ENCODE measurements at places on chromosomes 4 and X.

DNA sequence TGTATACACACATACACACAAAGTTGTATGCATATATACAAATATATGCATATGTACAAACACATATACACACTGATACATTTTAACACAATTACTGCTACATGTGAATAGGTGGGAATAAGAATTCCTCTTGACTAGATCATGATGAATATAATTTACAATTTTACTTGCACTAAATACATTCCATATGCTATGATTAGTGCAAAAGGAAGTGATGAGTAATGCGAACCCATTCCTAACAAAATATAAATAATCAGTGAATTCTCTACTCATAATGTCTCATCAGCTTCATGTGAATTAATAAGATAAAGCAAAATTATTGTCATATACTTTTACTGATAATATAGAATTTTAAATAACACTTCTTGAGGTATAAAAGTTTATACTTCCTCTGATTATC lies 1077.3 kb upstream of the PCDH10 start:
- no peak for DNase-seq

DNA sequence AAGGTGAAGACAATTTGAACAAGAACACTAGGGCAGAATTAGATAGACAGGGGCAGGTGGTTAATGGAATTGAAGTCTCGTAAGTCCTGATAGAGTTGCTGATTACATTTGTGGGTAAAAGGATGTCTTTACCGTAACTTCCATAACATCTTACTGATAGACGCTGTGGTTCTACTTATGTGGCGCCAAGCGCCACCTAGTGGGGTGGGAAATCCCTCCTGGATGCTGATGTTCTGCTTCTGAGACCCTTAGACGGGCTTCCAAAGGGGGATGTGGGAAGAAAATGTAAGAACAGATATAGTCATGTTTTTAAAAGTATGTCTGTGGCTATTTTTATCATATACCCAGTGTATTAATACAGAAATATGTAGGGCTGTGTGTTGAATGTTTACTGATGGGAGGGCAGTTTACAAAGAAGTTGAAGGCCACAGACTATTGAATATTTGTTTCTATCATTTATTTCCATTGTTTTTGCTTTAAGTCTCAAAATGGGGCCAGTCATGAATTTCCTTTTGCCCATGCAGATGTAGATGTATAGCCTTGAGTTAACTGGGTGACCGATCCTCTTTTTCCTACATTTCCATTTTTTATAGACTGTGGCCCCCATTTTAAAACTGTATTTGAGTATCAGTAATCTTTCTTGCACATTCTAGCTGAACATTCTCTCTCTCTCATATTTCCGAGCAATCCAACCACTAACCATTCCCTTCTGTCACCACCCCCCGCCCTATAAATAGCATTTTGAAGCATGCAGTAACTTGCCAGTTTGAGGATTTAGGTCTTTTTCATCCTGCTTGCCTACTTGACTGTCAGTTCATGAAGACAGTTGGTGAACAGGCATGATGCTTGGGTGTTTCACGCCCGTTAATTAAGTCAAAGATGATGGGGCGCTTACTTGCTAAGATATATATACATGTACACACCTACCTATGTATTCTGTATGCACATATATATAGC lies 12.1 kb upstream of the TLR8 start:
- no peak for DNase-seq

DNA sequence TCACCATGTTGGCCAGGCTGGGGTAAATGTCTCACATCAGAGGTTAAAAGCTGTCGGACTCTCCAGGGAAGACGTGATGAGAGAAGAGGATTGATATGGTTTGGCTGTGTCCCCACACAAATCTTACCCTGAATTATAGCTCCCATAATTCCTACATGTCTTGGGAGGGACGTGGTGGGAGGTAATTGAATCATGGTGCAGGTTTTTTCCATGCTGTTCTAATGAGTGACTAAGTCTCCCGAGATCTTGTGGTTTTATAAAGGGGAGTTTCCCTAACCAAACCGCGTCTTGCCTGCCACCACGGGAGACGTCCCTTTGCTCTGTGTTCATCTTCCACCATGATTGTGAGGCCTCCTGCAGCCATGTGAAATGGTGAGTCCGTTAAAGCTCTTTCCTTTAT lies 64.4 kb downstream of the ASMT start:
- DNase-seq: no peak

GRCh38 chr4:150119492-150119891 lies 41.2 kb downstream of the DCLK2 start:
- no peak for DNase-seq

DNA sequence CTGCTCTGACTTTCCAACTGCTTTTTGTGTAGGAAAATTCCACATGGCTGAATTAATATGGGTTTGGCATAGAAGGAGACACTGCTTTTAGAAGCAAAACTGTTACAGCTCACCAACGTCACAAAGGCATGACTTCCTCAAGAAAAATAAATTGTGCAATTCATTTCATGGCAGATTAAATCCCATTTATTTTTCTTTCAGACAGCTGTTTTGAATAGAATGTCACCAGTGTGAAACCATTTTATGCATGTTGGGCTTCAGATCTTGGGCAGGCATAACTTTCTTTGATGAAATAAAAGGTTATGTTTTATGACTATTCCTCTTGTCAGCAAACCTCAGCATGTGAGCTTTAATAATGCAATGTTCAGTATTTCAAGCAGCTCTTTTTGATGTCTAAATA lies 542.8 kb downstream of the GALNTL6 start:
- no peak for DNase-seq

DNA sequence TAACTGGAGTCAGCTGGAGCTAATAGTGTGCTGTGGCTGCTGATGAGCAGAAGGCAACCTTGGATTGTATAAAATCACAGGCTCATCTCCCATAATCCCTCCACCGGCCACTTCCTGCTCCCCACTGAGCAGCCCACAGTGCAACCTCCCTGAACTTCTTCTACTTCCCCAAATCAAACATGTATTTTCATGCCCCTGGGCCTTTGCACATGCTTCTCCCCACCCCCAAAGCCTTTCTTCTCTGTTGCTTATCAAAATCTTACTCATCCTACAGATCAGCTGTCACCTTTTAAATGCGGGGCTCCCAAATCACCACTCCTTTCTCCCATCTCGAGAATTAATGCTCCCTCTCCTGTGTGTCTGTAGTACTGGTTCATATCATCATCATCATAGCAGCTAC lies 35.8 kb downstream of the RHOH start:
- no peak for DNase-seq

DNA sequence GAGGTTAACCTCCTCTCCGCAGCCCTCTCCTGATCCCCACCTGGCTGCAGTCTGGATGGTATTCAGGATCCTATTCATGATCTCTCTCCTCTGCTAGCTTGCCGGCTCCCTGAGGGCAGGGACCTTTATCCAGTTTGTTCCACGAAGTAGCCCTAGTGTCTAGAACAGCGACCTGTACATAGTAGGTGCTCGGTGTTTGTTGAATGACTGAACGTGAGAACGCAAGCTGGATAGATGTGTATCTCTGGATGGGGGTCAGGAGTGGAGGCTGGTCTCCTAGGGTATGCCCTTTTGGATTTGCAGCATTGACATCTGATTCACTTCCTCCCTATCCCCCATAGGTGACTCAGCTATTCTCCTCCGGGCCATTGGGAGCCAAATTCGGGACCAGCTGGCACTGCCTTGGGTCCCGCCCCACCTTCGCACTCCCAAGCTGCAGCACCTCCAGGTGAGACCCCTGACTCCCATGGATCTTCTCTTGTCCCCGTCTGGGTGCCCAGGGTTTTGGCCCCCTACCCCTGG lies 7.3 kb downstream of the CCDC22 start:
- DNase-seq: no peak

GRCh38 chrX:153714256-153714655 lies 9.9 kb downstream of the BCAP31 start:
- DNase-seq: no peak

DNA sequence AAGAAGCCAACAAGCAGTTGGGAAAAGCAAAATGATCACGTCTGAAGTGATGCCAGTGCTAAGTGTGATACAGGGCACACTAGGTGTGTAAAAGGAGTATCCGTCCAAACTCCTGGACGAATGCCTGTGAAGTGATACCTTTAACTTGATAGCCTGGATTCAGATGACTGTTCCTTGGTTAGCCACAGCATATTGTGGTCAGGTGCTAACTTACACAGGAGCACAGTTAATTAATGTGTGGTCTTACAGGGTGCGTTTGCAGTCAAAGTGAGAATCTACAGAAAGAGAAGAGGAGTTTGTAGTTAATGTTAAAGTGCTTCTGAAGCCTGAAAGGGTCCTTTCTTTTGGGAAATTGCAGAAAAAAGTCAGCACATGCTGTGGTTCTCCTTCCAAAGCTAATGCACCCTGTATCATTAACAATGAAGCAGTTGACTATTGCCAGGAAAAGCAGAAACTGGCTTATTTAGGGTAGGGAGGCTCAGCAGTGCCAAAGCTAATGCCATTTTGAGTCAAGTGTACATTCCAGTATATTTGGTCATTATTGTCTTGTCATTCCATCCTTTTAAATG lies 61.1 kb downstream of the DCLK2 start:
- no peak for DNase-seq

GRCh38 chr4:132384709-132385108 lies 764.4 kb upstream of the PCDH10 start:
- no peak for DNase-seq

GRCh38 chr4:169256856-169257761 lies 13.6 kb downstream of the SH3RF1 start:
- DNase-seq: no peak

DNA sequence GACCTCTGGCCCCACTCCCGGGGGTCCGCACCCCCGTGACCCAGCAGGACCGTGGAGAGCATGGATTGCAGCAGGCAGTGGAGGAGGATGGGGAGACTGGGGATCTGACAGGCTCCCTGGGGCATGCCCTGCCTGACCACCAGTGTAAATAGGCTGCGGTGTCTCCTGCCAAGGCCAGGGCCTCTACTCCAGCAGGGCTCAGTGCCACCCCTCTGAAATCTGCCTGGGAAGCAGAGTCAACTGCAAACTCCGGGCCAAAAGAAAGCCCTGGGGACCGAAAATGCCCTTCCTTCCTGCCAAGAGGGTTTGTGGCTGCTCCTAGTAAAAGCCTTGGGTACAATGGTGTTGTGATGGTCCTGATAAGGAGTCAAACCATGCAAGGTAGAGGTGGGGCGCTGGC lies 6.4 kb downstream of the ADRA2C start:
- no peak for DNase-seq

DNA sequence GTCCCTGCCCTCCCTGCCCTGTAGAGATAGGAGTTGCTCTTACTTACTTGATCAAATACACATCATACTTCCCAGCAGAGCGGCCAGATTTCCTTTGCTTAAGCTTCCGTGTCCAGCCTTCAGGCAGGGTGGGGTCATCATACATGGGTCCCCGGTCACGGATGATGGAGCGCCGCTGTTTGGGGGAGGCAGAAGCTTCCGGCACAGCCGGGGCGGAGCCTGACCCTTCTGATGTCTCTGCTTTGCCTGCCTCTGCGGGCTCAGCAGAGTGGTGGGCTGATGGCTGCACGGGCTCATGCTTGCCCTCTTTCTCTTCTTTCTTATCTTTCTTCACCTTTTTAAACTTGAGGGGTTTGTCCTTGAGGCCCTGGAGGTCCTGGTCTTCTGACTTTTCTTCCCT lies 12.5 kb upstream of the IRAK1 start:
- no peak for DNase-seq
